ENCODE measurements at places on chromosomes 7 and 10. TPM values are rescaled to one million over a fixed set of nuclear protein-coding genes. Genes with fewer than 3 reads are reported as not detected.

Gene SLC29A4
- total RNA-seq, result 3.8 TPM

Gene UPP1
- total RNA-seq, result 7.3 TPM

Gene PNLIP
- total RNA-seq, result not detected

Gene TAS2R4
- 0.92 TPM for total RNA-seq

Gene GPNMB
- 58.6 TPM for total RNA-seq

Gene VDAC2
- 140 TPM for total RNA-seq

Gene CFAP58
- 1.3 TPM for total RNA-seq

Gene UNC5B
- total RNA-seq, result 22.0 TPM

Measured in smooth muscle cell of bladder (primary cell).